Fibroblast of skin of scalp (primary cell): ENCODE measurements at places on chromosomes 12 and 14.

DNA sequence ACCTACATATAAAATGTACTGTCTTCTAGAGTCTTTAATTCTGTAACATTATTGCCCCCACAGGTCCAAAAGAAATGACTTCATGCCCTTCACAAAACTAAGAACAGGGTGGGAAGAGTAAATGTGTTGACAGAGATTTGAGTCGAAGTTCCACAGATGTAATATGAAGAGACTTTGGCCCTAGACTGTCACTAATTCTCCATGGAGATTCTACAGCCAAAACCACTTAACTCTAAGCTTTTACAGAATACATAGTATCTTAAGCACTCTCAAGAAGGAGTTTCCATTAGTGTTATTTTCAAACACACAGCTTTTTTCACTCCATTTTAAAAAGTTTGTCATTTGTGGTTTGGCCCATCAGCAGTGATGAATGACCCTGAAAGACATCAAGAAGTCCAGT, 56.3 kb downstream of the ABCC9 start:
- no peak for DNase-seq

DNA sequence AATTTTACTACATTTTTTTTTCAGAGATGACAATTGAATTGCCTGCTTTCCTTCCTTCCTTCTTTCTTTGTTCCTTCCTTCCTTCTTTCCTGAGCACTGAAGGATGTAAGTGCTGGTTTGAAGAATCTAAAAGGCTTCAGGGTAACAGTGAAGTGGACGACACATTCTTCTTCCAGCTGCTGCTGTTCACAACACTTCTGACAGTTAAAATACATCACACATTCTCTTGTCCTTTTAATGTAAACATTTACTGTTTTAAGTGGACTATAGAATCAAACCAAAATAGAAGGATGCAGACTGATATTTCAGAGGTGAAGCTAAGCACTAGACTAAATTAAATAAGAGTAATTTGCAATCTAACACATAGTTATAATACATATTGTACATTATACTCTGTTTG, 151.5 kb downstream of the MSRB3 start:
- no peak for DNase-seq

DNA sequence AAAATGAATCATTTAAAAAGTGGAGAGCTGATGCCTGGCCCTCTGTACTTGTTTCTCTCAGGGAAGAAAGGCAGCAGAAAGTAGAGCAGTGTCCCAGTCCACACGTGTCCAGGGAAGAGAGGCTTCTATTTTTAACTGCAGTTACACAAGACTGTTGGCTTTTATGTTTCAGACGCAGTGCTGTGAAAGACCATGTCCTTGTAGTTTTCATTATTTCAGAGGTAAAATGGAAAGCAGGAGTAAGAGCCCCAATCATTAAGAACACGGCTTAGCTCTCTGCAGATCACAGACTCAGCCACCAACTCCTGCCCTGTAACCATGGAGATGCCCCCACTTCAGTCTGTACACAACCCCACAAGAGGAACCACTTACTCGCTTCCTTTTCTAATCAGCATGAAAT, 336.3 kb downstream of the DAD1 start:
- DNase-seq = no peak

- no peak for DNase-seq
These were observed 123.1 kb upstream of the PRMT8 start for GRCh38 chr12:3367750-3368444.

DNA sequence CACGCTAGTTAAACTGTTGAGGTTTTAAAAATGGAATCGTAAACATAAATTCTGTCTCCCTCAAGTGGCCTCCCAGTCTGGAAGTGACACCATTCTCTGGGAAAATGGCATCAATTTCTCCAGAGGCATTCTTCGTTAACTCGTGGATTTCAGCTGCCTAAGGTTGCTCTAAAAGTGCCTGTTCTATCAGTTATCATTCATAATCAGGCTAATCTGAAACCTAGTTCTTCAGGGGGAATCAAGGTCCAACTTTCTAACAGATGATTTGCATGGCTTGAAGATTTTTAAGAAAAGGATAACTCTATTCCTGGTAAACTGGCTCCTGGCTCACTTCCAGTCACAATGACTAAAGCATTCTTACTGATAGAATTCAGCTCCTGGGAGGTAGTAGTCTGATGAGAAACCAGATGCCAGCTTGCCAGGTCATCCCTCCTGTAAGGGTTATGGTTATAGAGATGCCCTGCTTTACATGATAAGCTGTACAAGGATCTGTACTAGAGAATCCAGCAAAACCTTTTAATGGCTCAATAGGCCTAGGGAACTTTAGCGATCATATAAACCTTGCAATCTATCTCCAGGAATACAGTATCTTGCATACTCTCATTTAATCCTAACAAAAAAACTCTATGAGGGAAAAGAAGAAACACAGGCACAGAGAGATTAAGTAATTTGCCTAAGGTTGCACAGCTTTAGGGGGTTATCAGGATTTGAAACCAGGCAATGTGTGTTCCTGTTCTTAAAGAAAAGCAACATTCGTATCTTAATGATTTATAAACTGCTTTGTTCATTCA, 1.5 kb downstream of the L3HYPDH start:
- peak; percentile 96 for DNase-seq

GRCh38 chr12:131046813-131047788, 93.4 kb downstream of the ADGRD1 start:
- DNase-seq = no peak

DNA sequence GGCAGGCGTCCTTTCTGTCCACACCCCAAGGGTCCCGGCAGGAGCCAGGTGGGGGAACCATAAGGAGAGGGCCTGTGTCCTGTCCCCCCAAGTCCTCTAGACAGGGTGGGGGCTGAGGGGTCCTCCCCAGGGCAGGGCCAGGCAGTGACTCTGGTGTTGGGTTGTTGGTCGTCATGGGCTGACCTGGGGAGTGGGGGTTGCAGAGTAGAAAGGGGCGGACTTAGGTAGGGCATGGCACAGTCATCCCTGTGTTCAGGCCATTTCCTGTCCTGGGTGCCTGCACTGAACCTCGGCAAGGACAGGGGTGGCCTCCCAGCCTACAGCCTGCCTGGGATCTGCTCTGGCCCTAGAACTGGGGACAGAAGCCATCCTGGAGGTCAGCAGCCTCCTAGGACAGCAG, 356.2 kb downstream of the TMEM121 start:
- DNase-seq = no peak

DNA sequence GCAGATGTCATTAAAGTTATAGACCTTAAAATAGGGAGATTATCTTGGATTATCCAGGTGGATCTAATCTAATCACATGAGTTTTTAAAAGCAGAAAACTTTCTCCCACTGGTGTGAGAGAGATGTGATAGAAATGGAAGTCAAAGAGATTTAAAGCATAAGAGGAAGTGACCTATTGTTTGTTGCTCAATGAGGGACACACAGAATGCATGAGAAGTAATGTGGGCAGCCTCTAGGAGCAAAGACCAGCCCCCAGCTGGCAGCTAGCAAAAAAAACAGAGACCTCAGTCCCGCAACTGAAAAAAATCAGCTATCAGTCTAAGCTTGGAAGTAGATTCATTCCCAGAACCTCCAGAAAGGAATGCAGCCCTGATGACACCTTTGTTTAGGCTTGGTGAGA, 24.6 kb upstream of the ANP32D start:
- DNase-seq = no peak

DNA sequence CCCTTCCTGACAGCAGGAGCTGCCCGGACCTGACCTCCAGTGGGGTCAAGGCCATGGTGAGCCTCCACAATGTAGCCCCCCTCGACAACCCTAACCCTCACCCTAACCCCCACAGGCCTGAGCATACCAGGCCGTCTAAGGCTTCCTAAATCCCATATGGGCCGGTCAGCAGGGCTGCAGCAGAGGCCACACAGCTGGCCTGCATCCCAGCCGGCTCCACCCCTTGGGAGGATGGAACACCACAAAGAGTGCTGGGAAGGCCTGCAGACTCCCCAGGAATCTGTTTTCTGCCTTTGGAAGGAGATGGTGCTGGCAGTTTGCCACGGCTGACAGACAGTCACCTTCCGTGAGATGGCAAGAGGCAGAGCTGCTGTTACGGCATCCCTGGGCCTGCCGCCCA, 2.8 kb downstream of the TMEM179 start:
- DNase-seq = peak; percentile 15

- DNase-seq = no peak
These were observed 1.6 kb upstream of the CDKN1B start for GRCh38 chr12:12715459-12716150.
